ENCODE measurements at places on chromosomes 5 and 9.

GRCh38 chr9:35905051-35905781 is 786 bp upstream of the HRCT1 start:
- DNase-seq = no peak

DNA sequence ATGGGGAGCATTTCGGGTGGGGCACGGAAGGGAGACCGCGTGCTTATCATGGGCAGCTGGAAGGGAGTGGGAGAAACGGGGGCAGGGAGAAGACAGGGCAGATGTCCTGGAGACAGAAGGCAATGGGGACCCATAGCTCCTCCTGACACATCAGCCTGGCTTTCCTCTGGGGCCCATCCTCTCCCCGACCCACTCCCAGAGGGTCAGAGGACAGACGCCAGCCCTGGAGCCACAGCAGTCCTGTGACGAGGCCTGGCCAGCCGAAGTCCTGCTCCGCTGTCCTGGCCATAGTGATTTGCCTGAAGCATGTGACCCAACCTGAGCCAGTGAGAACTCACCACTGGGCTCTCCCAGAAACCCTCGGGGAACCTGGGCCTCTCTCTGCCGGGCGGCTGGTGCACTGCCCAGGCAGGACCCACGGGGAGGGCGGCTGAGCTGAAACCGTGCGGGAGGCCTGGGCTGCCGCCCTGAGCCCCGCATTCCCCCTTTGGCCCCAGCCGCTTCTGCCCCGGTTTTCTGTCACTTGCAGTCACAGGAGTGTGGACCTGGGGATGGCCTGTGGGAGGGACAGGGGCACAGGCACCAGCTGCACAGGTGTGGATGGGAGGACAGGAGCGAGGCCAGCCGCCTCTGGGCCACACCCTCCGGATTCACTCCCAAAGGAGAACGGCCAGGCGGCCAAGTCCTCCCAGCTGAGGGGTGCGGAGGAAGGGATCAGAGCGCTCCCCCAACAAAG is 19.8 kb downstream of the ADAMTS2 start:
- no peak for DNase-seq

DNA sequence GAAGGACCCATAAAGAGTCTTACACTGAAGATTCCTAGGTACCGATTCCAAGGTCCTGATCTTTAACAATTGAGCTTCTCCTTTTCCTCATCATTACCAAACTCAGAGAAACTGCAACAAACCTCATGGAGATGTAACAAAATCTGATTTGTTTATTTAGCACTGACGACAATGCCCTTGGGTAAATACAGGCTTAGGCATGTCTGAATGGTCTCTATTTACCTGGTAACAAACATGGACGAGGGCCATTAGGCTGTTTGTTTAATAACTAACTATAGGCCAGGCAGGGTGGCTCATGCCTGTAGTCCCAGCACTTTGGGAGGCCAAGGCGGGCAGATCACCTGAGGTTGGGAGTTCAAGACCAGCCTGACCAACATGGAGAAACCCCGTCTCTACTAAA is 333.3 kb downstream of the AGTPBP1 start:
- DNase-seq = no peak

- no peak for DNase-seq
Measured at GRCh38 chr9:115378758-115379157, 260.8 kb upstream of the TNC start.

GRCh38 chr9:92550765-92551164 is 15.0 kb upstream of the ECM2 start:
- no peak for DNase-seq

GRCh38 chr9:25396828-25397227 is 281.4 kb downstream of the TUSC1 start:
- DNase-seq = no peak

GRCh38 chr9:112295174-112295573 is 38.2 kb downstream of the PTBP3 start:
- DNase-seq = no peak

- no peak for DNase-seq
Measured at GRCh38 chr5:113713051-113713450, 199.6 kb downstream of the YTHDC2 start.

DNA sequence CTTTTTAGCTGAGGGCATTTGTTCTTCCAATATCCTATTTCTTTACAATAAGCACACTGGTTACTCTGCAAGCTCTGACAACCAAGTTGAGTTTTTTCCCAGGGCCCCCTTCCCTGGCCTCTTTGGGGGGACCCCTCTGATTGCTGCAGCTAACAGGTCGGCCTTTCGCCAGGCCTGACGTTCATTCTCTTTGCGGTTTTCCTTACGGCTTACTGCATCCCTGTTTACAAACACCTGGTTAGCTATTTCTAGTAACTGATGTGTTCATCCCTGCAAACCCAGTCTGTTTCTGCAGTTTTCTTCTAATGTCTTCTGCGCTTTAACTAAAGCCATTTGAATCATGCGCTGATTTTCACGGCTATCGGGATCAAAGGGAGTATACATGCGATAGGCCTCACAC is 37.5 kb upstream of the PPP1R26 start:
- no peak for DNase-seq

GRCh38 chr5:93578813-93579691 is 2.0 kb downstream of the NR2F1-AS1 start:
- no peak for DNase-seq

- DNase-seq = no peak
Measured at GRCh38 chr5:172695232-172696054, 54.4 kb downstream of the NEURL1B start.

Measured in stimulated activated CD8-positive, alpha-beta memory T cell treated with anti-CD3 and anti-CD28 coated beads, Interleukin-7, amount 100 ng/mL, for 4 hours (primary cell).